Thoracic aorta (tissue), 2 donors: ENCODE measurements at places on chromosomes 1 and 21.

DNA sequence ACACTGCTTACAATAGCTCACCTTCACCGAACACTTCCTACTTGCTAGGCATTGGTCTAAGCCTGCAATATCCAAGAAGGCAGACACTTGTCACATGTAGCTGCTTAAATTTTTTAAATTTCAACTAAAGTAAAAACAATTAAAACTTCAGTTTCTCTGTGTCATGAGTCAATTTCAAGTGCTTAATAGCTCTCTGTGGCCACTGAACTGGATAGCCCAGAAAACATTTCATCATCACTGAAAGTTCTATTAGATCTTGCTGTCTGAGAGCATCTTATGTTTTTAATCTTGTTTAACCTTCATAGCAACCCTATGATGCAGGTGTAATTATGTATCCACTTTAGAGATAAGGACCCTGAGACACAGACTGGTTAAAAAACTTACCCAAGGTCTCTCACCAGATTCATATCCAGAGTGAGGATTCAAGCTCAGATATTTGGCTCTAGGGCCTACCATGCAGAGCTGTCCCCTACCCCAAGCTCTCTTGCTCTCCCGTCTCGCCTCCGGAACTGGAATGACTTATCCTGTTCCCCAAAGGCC is 2.6 kb upstream of the FCRL6 start:
- no peak overlapping the region for H3K27ac ChIP-seq
- no peaks in the 10 kb centered on the region for H3K4me1 ChIP-seq
- H3K27me3 ChIP-seq: no peaks in the 10 kb centered on the region

DNA sequence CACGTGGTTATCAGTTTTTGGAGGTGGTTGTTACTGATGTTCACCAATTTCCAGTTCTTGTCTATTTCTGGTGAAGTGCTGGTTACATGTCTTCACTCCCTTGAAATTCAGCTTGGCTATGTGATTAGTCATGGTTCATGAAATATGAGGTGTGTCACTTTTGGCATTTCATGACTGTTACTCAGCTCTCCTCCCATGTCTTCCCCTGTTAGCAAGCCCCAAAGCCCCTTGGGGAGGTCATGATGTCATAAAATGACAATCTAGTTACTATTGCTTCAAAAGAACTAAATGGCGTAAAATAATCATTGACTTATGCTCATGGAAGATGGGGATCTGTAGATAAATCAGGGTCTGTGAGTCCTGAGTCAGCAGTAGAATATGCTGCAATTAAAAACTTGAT is 425.1 kb downstream of the SETD4 start:
- no peaks in the 10 kb centered on the region for H3K4me1 ChIP-seq
- no peak for DNase-seq
- H3K27ac ChIP-seq: no peak overlapping the region
- no peaks in the 10 kb centered on the region for H3K27me3 ChIP-seq

DNA sequence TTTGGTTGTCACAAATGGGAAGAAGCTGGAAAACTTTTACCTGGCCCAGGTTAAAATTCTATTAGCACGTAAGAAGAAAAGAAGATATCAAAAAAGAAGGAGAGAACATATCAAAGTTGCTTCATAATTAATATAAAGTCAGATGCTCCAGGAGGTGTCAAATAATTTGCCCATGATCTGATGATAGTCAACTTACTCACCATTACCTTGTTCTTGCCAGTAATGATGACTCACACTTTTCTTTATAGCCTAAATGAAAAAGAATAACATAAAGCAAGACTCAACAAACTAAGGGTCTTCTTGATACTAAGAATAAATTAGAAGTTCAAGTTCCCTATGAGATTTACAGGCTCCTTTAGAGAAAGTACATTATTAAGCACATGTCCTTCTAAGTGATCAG is 580.4 kb downstream of the TTLL7 start:
- no peak overlapping the region for H3K4me3 ChIP-seq
- no peaks in the 10 kb centered on the region for H3K27me3 ChIP-seq
- H3K4me1 ChIP-seq: no peaks in the 10 kb centered on the region
- H3K36me3 ChIP-seq: no peaks in the 10 kb centered on the region
- H3K27ac ChIP-seq: no peak overlapping the region

GRCh38 chr1:23801338-23801748 is 789 bp upstream of the GALE start:
- H3K27me3 ChIP-seq: no peaks in the 10 kb centered on the region
- peaks cover 3% of the 10 kb centered on the region for H3K4me1 ChIP-seq
- H3K27ac ChIP-seq: peak overlapping the region; percentile 85
- DNase-seq: no peak

GRCh38 chr1:198437332-198437731 is 103.1 kb downstream of the ATP6V1G3 start:
- H3K27me3 ChIP-seq: no peaks in the 10 kb centered on the region
- no peak for DNase-seq
- H3K4me1 ChIP-seq: no peaks in the 10 kb centered on the region
- H3K36me3 ChIP-seq: no peaks in the 10 kb centered on the region
- no peak overlapping the region for H3K4me3 ChIP-seq

DNA sequence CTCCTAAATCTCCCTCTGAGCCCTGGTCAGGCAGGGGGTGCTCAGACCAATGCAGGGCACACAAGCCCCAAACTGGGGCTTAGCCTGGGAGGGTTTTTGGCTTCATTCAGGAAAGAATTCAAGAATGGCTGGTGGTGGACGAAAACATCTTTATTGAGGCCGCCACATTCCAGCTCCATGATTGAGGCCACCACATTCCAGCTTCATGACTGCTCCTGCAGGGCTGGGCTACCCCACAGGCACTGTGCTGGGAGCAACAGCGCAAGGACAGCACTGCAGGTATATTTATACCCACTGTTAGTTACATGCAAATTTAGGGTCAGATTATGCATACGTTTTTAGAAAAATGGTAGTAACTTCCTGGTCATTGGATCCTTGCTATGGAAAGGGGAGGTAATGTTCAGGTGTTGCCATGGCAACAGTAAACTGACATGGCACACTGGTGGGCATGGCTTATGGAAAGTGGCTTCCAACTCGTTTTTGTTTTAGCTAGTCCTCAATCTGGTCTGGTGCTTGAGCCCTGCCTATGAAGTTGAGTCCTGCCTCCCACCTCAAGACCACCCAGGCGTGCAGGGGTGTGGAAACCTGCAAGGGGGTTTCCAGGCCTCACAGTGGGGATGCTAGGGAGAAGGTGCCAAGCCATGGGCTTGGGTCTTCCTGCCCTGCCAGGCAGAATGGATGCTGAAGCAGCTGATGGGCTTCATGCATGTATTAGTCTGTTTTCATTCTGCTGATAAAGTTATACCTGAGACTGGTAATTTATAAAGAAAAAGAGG is 348.7 kb upstream of the AJAP1 start:
- H3K27ac ChIP-seq: no peak overlapping the region
- H3K27me3 ChIP-seq: no peaks in the 10 kb centered on the region
- H3K4me1 ChIP-seq: no peaks in the 10 kb centered on the region

DNA sequence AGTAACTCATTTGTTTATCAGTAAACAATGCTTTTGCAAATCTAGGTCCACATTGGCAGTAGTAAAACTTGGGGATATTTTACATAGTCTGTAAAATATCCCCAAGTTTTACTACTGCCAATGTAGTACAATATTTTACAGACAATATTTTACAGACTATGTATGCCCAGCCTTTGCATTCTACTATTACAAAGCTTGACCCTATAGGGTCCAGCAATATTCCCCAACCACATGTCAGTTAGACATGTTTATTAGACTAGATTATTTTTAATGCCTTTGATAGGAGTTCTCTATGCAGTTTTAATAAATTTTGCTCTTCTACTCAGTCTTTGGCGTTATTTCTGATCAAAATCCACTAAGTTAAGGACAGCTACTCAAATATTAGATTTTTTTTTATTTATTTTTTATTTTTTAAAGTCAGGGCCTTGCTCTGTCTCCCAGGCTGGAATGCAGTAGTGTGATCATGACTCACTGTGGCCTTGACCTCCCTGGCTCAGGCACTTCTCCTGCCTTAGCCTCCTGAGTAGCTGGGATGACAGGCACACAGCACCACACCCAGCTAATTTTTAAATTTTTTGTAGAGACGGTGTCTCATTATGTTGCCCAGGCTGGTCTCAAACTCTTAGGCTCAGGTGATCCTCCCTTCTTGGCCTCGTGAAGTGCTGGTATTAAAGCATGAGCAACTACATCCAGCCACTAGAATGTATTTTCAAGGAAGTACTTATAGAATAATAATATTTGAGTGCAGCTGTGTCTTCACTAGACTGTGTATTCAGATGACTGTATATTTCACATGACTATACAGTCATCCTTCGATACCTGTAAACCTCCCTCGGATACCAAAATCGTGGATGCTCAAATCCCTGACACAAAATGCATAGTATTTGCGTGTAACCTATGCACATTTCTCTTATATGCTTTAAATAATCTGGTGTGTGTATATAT is 19.8 kb downstream of the MIER1 start:
- H3K36me3 ChIP-seq: peaks cover 15% of the 10 kb centered on the region
- H3K4me1 ChIP-seq: peaks cover 21% of the 10 kb centered on the region
- H3K4me3 ChIP-seq: no peak overlapping the region
- H3K27ac ChIP-seq: peak overlapping the region; percentile 58
- DNase-seq: no peak

DNA sequence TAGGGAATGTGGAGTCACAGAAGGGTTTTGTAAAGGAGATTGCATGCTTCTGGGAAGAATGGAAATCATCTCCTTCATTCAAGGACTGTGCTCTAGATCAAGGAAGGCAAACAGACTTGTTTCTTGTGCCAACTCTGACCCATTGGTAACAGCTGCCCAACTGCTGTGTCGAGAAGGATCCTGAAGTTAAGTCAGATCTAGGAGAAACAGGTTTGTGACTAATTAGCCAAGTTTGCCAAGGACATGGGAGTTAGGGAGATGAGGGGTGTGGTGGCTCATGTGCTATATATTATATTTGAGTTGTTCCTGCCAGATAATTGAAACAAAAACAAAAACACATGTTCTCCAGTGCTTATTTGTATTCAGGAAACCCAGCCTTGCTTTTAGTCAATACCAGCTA is 251.2 kb upstream of the USP24 start:
- H3K27me3 ChIP-seq: no peaks in the 10 kb centered on the region
- no peak overlapping the region for H3K27ac ChIP-seq
- no peaks in the 10 kb centered on the region for H3K4me1 ChIP-seq
- DNase-seq: no peak
- H3K36me3 ChIP-seq: no peaks in the 10 kb centered on the region

GRCh38 chr1:23809751-23810171 is 9.2 kb upstream of the GALE start:
- no peaks in the 10 kb centered on the region for H3K27me3 ChIP-seq
- no peaks in the 10 kb centered on the region for H3K4me1 ChIP-seq
- H3K36me3 ChIP-seq: peaks cover 11% of the 10 kb centered on the region
- H3K27ac ChIP-seq: no peak overlapping the region
- no peak for DNase-seq

- H3K4me3 ChIP-seq: no peak overlapping the region
- H3K4me1 ChIP-seq: no peaks in the 10 kb centered on the region
- no peaks in the 10 kb centered on the region for H3K36me3 ChIP-seq
- no peak for DNase-seq
These were observed 165.9 kb downstream of the PRDM2 start for GRCh38 chr1:13865851-13866250.

DNA sequence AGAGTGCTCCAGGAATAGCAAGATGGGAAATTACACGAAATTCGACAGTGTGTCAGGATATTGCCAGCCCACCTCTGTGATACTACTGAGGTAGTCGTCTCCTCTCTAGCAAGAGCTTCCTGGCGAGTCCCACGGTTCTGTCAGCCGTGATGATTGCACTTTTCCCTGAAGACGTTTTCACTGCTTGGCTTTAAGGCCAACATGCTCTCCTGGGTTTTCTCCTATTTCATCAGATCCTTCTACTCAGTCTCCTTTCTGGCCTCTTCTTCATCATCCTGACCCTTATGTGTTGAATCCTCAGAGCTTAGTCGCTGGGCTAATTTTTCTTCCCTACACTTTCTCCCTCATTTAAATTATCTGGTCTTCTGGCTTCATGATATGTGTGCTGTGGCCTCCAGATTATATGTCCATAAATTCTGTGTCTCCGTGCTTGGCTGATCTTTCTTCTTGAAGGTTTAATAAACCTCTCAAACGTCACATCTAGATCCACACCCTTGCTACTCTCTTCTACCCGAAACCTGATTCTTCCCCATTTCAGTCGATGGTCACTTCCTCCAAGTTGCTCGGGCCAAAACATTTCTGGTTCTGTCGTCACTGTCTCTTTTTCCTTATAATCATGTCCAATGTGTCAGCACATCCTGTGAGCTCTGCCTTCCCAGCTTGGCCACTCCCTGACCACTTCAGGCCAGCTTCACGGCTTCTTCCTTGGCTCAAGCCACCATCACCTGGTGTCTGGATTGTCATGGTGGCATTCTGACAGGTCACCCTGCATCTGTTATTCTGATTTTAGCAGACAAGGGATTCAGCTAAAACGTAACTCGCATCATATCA is 12.2 kb downstream of the OR2B11 start:
- H3K27ac ChIP-seq: no peak overlapping the region
- H3K4me3 ChIP-seq: no peak overlapping the region
- H3K36me3 ChIP-seq: no peaks in the 10 kb centered on the region
- H3K27me3 ChIP-seq: no peaks in the 10 kb centered on the region
- no peak for DNase-seq

DNA sequence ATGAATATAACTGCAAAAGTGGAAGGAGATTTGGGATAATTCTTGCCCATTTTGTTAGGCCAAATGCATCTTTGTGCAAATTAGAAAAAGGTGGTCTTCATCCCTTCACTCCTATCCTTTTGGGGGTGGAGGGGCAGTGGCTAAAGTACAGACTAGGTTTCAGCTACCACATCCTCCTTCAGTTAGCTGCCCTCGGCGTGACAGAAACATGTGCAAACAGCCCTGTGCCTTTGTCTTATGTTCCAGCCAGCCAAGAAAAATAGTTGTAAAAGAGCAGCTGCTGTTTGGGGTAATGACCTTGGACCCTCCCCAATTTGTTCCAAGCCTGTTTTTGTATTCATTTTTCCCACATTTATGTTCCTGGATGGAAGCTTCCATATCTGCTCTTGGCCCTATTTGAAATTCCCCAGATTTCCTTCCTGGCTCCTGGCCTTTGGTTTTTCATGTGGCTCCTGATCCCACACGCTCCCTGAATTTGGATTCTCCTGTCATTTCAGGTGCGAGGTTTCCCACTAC is 8.3 kb upstream of the LGALS8 start:
- no peak overlapping the region for H3K27ac ChIP-seq
- H3K4me3 ChIP-seq: no peak overlapping the region
- H3K4me1 ChIP-seq: peaks cover 25% of the 10 kb centered on the region
- DNase-seq: no peak
- no peaks in the 10 kb centered on the region for H3K36me3 ChIP-seq

DNA sequence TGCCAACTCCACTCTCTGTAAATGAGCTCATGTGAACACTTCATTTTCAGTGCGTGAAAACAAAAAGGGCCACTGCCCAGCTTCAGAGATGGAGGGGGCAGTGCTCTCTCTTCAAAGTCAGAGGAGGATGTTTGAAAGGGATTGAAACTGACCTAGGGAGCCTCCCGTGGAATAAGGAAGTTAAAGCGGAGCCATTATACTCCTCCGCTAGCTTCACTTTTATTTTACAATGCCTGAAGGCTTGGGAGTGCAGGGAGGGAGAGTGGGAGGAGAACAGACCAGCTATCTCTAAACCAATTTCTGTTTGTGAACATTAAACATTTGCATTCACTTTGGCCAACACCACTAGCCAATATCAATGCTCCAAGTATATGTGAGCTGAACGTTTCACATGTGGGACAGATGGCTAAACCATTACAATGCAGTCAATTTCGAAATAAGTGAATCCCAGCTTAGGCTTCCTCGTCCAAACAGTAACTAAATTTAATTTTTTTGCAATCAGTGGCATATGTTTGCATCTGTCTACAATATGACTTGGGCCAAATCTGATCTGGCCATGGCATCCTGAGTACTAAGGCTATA is 126.9 kb downstream of the ESRRG start:
- no peak overlapping the region for H3K27ac ChIP-seq
- no peaks in the 10 kb centered on the region for H3K27me3 ChIP-seq
- no peak for DNase-seq
- no peaks in the 10 kb centered on the region for H3K36me3 ChIP-seq
- no peaks in the 10 kb centered on the region for H3K4me1 ChIP-seq
- no peak overlapping the region for H3K4me3 ChIP-seq
